ENCODE measurements at places on chromosomes 12 and 14.

DNA sequence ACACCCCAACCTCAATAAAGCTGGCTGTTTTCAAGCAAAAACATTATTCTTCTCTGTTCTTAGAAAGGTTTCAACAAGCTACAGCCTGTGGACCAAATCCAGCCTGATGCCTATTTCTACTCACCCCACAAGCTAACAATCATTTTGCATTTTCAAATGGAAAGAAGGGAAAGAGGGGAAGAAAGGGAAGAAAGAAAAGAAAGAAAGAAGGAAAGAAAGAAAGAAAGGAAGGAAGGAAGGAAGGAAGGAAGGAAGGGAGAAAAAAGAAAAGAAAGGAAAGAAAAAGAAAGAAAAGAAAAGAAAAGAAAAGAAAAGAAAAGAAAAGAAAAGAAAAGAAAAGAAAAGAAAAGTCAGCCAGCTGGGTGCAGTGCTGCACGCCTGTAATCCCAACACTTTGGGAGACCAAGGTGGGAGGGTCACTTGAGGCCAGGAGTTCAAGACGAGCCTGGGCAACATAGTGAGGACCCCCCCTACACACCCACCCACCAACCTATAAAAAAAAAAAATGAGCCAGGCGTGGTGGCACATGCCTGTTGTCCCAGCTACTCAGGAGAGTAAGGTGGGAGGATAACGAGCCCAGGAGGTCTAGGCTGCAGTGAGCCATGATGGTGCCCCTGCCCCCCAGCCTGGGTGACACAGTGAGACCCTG lies 26.3 kb downstream of the SCARB1 start:
- DNase-seq: no peak

DNA sequence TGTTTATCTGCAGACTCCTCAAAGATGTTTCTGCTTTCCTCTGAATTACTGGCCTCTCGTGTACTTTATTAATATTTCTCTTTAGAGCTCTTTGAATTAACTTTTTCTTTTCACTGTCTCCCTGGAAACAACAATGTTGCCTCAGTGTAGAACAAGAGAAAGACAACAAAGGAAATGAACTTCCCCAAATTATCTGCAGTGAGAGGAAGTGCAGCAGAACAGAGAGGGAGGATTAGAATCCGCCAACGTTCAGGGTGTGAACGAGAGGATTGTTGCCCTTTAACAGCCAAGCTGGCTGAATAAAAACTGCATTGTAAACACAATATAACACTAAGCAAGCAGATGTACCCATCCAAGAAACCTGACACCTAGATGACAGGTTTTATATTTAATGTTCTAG lies 375.9 kb downstream of the GALC start:
- DNase-seq: no peak

GRCh38 chr12:117069926-117070900 lies 29.0 kb downstream of the TESC start:
- no peak for DNase-seq

DNA sequence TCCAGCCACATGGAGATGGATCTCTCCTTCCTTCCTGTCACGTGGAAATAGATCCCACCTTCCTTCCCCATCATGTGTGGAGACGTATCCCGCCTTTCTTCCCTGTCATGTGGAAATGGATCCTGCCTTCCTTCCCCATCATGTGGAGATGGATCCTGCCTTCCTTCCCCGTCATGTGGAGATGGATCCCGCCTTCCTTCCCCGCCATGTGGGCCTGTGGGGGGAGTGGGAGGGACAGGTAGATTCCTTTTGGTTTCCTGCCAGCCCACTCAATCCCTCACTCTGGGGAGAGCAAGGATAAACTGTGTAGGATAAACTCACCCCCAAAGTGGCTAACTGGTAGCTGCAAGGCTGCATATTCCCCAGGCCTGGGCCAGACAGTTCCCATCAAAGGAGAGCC lies 31.7 kb upstream of the TDRD9 start:
- DNase-seq: no peak

GRCh38 chr12:24778486-24779304 lies 170.2 kb downstream of the BCAT1 start:
- no peak for DNase-seq

- DNase-seq: no peak
Measured at GRCh38 chr14:61562321-61563161, 132.8 kb upstream of the HIF1A start.

DNA sequence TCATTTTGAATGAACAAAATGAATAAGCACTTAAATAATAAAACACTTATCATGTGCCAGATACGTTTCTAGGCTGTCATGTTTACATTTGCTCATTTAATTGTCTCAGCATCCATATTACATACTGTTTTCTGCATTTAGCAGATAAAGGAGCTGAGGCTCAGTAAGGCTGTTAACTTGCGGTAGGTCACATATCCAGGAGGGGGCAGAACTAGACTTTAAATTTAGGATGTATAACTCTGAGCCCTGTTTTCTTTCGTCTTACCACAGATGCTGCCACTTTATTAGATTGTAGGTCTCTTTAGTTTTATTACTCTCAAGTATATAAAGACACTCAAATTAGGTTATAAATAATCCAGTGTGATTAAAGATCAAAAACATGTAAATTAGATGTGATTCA lies 17.7 kb downstream of the IRAK4 start:
- DNase-seq: no peak

GRCh38 chr12:71594214-71594948 lies 69.3 kb downstream of the ZFC3H1 start:
- no peak for DNase-seq

GRCh38 chr12:29792132-29792531 lies 8.4 kb upstream of the TMTC1 start:
- DNase-seq: no peak
